ENCODE measurements at places on chromosomes 12 and 14. TPM values are rescaled to one million over a fixed set of nuclear protein-coding genes. Genes with fewer than 3 reads are reported as not detected.

APOF gene
- total RNA-seq, result not detected

GPRC5D gene
- total RNA-seq, result not detected

KLRC2 gene
- total RNA-seq, result not detected

RFLNA gene
- total RNA-seq, result 36.9 TPM

FGF23 gene
- not detected for total RNA-seq

DNA sequence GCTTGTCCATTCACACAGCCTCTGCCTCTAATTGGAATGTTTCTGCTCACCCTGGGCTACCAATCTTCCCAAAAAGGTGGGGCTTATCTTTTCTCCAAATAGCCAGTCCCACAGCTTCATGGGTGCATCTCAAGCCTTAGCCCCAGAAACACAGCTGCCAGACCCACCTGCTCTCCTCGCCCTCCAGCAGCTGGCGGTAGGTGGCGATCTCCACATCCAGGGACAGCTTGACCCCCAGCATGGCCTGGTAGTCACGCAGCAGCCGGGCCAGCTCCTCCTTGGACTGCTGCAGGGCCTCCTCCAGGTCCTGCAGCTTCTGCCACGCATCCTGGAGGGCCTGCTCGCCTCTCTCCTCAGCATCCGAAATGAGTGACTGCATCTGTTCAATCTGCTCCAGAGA is 11.1 kb downstream of the KRT77 start:
- DNase-seq, result peak; percentile 29
- no peak overlapping the region for H3K27ac ChIP-seq
- H3K4me1 ChIP-seq, result no peaks in the 10 kb centered on the region
- peaks cover 23% of the 10 kb centered on the region for H3K27me3 ChIP-seq
- H3K4me3 ChIP-seq, result no peak overlapping the region

GRCh38 chr12:128554546-128555304 is 269.0 kb downstream of the SLC15A4 start:
- H3K27ac ChIP-seq, result peak overlapping the region; percentile 49
- peaks cover 8% of the 10 kb centered on the region for H3K36me3 ChIP-seq
- peaks cover 10% of the 10 kb centered on the region for H3K27me3 ChIP-seq
- no peak overlapping the region for H3K4me3 ChIP-seq
- H3K4me1 ChIP-seq, result peaks cover 16% of the 10 kb centered on the region

- H3K4me3 ChIP-seq, result no peak overlapping the region
- H3K4me1 ChIP-seq, result no peaks in the 10 kb centered on the region
- H3K27ac ChIP-seq, result no peak overlapping the region
Measured at GRCh38 chr12:48828293-48828692, 10.0 kb downstream of the CACNB3 start.

GRCh38 chr12:38664661-38665269 is 240.6 kb downstream of the CPNE8 start:
- no peak overlapping the region for H3K27ac ChIP-seq
- peak; percentile 24 for DNase-seq
- peaks cover 2% of the 10 kb centered on the region for H3K27me3 ChIP-seq
- H3K4me1 ChIP-seq, result no peaks in the 10 kb centered on the region
- H3K36me3 ChIP-seq, result no peaks in the 10 kb centered on the region

DNA sequence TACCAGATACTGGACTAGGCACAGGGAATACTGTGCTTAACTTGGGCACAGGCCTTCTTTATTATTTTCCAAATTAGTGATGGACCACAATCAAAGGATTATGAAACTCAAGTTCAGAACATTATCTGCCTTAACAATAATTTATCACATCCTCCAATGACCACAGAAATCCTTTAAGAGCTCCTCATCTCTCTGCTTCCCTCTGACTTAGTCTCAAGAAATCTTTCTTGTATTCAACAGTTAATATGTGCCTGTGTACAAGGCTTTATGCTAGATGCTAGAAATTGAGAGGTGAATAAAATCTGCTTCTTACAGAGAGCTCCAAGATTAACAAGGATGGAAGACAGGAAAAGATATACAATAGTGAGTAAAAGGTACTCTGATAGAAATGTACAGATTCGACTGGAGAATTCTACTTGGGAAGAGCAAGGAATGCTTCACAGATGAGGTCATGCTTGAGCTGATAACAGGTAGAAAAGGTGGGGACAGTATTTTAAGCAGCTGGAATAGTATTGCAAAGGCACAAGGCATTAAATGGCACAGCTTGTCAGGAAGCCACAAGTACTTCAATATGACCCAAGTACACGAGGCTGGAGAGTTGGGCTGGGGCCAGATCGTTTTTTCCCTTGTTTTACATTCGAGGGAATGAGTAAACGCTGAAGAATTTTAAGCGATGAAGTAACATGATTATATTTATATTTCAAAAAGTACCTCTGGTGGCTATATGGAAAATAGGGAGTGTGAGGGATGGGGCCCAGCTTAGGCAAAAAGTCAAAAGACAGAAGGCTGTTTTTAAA is 55.1 kb upstream of the ARID2 start:
- no peak overlapping the region for H3K27ac ChIP-seq
- no peaks in the 10 kb centered on the region for H3K36me3 ChIP-seq
- H3K4me3 ChIP-seq, result no peak overlapping the region
- H3K4me1 ChIP-seq, result no peaks in the 10 kb centered on the region
- DNase-seq, result no peak
- no peaks in the 10 kb centered on the region for H3K27me3 ChIP-seq

DNA sequence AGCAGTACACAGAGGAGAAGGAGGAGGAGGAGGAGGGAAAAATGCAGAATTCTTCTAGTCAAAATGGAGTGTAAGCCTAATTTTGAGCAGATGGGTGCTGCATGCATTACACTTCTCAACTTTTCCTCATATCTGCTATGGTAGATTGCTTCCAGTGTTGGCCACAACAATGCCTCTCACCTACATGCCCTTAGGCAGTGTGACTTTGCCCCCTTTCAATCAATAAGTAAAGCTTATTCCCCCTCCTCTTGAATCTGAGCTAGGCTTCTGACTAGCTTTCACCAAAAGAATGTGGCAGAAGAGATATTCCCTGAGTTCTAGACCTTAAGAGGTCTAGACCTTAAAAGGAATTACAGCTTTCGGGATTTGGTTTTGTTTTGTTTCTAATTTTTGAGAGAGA is 3.2 kb upstream of the METTL3 start:
- H3K4me3 ChIP-seq, result no peak overlapping the region
- peaks cover 5% of the 10 kb centered on the region for H3K36me3 ChIP-seq
- H3K4me1 ChIP-seq, result peaks cover 9% of the 10 kb centered on the region
- H3K27me3 ChIP-seq, result peaks cover 12% of the 10 kb centered on the region
